Smooth muscle cell of the pulmonary artery (primary cell): ENCODE measurements at places on chromosomes 13 and 19. TPM values are rescaled to one million over a fixed set of nuclear protein-coding genes. Genes with fewer than 3 reads are reported as not detected.

Gene CACNA1A
- total RNA-seq: 14.9 and 30.2 TPM in 2 replicates

Gene RNF225
- 0.13 TPM in 1 of 2 replicates, not detected in the other for total RNA-seq

Gene NALCN
- 16.3 and 26.6 TPM in 2 replicates for total RNA-seq

Gene CEACAM16
- total RNA-seq: not detected in 2 replicates

Gene FTL
- total RNA-seq: 4,527 and 7,180 TPM in 2 replicates

Gene GPR18
- not detected in 2 replicates for total RNA-seq

Gene SMIM44
- not detected in 2 replicates for total RNA-seq

Gene R3HDM4
- 20.3 and 28.8 TPM in 2 replicates for total RNA-seq

Gene FOXA3
- total RNA-seq: not detected in 2 replicates

Gene ZNF222
- 4.2 TPM in 2 replicates for total RNA-seq
